ENCODE measurements at places on chromosomes 1 and 21.

GRCh38 chr1:203601716-203602309 lies 24.8 kb upstream of the ATP2B4 start:
- DNase-seq: no peak

DNA sequence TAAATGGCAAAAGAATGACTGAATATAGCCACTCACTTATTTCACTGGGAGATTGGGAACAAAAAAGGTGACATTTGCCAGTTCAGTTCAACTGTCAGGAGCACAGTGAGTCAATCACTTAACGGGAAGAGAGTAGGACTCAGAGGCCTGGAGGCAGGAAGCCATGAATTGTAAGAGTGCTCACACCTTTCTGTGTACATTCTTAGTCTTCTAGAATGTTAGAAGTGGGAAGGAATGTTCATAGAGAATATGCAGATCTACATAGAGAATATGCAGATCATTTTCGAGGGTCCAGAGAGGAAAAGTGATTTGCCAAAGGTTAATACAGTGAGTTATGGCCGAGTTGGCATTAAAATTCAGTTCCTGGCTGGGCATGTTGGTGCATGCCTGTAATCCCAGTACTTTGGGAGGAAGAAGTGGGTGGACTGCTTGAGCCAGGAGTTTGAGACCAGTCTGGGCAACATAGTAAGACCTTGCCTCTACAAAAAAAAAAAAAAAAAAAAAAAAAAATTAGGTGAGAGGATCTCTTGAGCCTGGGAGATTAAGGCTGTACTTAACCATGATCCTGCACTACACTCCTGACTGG lies 8.3 kb downstream of the IL20 start:
- DNase-seq: no peak

GRCh38 chr1:98672189-98672588 lies 10.7 kb downstream of the SNX7 start:
- no peak for DNase-seq

DNA sequence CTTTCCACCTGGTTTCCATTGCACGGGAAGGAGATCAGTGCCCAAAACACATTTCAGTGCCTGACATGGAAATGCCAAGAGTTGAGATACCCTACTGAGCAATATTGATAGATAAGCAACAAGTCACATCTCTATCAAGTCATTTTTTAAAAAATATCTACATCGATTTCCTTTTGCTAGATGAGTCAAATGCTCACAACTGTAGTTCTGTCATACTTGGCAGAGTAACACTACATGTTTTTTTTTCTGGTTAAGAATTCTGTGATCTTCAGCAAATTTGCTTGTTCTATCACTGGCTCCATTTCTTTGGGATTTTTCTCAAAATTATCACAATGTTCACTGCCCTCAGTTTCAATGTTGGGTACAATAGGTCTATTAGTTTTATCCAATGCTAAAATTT lies 145.4 kb downstream of the ZC3H11B start:
- DNase-seq: no peak

DNA sequence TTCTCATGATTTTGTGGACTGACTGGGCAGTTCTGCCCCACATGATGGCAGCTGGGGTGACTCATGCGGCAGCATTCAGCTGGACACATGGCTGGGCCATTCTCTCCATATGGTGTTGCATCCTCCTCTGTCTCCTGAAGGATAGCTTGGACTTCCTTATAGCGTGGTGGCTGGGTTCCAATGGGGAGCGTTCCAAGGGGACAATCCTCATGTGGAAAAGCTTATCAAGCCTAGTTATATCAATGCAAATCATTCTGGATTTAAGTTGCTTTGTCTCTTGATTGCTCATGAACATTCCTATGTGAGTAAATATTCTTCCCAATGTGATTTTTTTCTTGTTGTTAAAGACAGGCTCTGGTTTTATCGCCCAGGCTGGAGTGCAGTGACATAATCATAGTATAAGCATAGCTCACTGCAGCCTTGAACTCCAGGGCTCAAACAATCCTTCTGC lies 13.2 kb upstream of the SLC2A1 start:
- peak; percentile 56 for DNase-seq

- DNase-seq: no peak
Measured at GRCh38 chr1:59685101-59685500, 129.6 kb upstream of the HOOK1 start.

Measured in tongue (tissue), 3 donors.